ENCODE measurements at places on chromosomes 1 and 21.

DNA sequence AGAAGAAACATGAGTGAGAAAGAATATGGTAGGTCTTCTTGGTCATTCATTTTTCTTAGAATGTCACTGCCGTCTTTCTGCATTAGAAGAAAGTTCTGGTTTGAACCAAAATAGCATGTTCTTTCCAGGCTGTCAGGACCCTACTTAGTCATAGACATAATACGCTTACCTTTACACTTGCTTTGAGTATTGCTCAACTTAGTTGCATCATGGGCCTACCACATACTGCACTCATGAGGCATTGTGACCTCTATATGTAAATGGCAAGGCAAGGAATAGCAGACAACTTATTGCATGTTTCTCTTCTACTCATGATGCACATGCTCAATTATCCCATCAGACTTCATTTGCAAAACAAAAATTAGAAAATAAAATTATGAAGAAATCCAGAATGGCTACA lies 415.0 kb downstream of the HLX start:
- DNase-seq: no peak

DNA sequence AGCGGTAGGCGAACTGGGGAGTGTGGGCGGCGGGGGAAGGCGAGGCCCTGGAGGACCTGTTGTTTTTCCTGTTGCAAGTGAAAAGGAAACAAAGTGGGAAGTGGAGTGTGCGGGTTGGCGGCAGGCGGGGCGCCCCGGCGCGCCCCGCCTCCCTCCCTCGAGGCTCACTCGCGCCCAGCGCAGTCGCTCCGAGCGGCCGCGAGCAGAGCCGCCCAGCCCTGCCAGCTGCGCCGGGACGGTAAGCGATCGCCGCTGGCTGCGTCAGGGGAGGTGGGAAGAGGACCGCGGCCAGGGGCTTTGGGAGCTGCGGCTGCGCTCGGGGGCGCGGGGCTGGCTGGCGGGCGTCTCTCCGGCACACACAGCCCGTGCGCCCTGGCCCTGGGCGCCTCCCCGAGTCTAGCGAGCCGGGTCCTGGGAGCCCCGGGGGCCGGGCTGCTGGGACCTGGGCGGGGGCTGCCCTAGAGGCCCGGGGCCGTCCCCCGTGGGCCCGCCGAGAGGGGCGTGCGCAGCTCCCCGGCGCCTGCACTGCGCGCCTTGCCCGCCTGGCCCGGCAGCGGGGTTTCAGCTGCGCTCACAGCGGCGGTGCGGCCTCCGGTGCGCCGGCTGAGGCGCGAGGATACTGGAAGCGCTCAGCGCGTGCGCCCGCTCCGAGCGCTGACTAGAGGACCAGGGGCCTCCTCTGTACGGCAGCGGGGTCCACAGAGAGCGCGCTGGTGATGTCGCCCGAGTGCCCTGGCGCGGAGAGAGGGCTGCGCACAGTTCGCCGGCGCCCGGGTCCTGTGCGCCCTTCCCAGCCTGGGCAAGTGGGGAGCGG lies at the start of gene PIK3CD:
Gene PIK3CD (plus strand): TSS at position 167 of the 814 bp plus-strand sequence. CDS start 58,725 bp downstream, outside the sequence.
- DNase-seq: no peak

- no peak for DNase-seq
Observed at GRCh38 chr1:94336991-94337390, 81.2 kb upstream of the ABCD3 start.

DNA sequence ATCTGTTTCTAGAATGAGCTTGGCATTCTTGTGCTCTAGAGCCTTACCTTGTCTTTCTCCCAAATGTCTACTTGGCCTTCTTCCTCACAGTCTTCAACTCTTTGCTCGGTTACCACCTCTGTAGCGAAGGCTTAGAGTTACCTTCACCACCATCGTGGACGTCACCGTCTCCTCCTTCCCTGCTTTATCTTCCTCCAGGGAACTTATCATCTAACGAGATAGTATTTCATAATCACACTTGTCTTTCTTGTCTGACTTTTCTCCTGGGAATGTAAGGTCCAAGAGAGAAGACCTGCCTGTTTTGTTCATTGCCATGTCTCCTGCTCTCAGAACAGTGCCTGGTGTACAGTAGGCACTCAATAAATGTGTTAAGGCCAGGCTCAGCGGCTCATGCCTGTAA lies 115.6 kb downstream of the GREM2 start:
- no peak for DNase-seq

- no peak for DNase-seq
Observed at GRCh38 chr1:214435867-214436266, 115.5 kb downstream of the PTPN14 start.

All from T1000 (cell line).